ENCODE measurements at places on chromosomes 5 and 9.

- no peak for DNase-seq
Measured at GRCh38 chr9:111832449-111832848, 37.7 kb upstream of the SHOC1 start.

DNA sequence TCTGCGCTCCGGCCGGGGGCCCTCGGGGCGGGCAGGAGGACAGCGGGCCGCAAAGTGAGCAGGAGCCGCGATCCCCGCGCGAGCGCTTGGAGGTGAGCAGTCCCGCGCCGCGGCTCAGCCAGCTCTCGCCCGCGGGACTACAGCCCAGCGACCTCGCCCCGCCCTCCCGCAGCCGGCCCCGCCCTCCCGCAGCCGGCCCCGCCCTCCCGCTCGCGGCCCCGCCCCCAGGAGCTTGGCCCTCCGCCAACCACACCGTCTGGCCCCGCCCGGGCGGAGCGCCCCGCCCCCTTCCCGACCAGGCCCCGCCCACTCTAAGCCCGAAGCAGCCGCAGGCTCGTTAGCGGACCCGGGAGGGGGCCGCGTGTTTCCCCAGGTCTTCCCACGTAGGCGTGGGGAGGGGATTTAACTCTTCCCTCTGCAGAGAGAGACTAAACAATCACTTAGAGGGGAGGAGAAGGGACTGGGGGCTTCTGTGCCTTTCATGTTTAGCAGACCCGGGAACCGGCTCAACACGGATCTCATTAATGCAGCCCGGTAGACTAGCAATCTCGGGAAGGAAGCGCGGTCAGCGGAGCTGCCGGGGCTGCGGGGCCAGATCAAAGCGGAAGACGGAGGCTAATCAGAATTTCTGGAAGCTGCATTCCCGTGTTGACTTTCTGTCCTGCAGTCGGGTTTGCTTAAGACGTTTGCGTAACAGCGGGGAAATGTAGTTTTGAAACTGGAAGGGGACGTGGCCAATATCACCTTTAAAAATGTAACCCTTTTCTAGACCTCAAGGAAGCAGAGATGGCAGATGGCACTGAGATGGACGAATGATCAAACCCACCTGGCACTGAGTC, at the start of gene MYO10:
TSS of gene MYO10 (minus strand) at position 139 of the 839 bp plus-strand sequence. CDS start 480 bp downstream, outside the sequence.
- peak; percentile 58 for DNase-seq

DNA sequence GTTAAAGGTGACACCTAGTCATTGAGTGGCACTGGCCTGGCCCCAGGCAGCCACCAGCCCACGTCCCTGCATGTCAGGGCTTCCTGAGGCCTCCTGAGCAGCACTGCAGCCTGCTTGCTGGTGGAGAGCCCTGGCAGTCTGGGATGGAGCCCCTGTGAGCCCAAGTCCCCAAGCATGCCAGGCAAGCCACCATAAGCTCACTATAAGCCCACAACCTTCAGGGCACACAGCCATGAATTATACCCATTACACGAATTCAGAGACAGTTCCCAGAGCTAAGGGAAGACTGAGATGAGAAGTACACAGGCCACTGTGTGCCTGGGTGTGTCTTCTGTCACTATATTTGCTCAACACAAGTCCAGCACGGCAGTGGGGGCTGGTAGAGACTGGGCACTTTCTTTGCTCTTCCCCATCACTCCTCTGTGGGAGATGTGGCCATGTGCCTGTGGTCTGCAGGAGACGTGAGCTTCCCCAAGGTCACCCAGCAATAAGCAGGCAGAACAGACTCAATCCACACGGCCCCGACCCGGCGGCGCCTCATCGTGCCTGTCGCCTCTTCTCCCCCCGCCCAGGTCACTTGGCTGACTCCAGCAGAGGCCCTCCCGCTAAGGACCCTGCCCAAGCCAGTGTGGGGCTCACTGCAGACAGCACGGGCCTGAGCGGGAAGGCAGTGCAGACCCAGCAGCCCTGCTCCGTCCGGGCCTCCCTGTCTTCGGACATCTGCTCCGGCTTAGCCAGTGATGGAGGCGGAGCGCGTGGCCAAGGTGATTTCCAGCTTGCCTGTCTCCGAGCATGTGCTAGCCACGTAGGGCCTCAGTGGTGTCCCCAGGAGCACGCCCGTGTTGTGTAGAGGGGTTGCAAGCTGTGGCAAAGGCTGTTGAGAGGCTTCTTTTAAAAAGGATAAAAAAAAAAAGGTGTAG, 114.8 kb downstream of the WNK2 start:
- no peak for DNase-seq

DNA sequence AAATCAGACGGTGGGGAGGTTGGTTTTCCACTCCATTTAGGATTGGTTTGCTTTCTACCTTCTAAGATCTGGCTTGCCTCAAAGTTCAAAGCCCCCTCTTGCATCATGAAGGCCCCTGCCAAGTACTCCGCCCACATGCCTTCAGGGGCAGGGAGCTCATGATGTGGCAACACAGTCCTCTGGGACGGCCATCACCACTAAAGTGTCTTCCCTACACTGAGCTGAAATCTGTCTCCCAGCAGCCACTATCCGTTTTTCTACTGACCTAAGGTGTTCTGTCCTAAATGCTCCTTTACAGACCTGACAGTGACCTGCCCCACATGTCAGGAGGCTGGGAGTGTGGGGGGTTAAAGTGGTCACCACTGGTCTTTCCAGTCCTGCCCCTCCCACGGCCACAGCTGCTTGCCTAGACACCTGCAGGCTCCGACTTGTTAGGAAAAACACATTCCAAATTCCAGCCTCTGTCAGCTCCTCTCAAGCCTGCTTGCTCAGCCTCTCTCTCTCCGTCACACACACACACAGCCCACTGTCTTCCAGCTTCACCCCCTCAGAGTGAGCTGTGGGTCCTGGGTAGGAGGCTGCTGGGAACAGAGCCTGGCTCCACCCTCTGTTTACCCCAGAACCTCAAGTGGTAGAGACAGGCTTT, 44.9 kb downstream of the SHB start:
- no peak for DNase-seq

All from hematopoietic multipotent progenitor cell treated with erythropoietin and hydrocortisone succinate and interleukin-3 and kit ligand, for 15 days (in vitro differentiated cells).